ENCODE measurements at places on chromosomes 7 and 10.
A peak's percentile ranks its signal among the peaks of the same experiment; 100 is the strongest.

DNA sequence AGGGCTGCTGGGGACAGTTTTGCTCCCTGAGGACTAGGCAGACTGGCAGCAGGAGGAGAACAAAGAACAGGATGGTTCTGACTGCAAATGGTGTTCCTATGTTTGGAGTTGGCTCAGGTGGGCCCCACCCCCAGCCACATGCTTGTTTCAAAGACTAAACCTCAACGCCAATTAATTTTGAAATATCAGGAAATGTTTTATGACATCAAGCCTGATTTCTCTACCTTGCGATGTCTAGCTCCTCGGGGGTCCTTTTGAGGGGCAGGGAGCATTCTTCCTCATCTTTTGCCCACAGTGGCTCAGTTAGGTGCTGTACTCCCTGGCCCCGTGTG is 4.1 kb upstream of the MYH16 start:
- DNase-seq = no peak

GRCh38 chr7:1902231-1902855 is 232.3 kb downstream of the ELFN1 start:
- no peak for DNase-seq

GRCh38 chr10:22754296-22754695 is 39.9 kb upstream of the PIP4K2A start:
- no peak for DNase-seq

GRCh38 chr10:7817984-7818294 is 366 bp upstream of the TAF3 start:
- no peak for DNase-seq

DNA sequence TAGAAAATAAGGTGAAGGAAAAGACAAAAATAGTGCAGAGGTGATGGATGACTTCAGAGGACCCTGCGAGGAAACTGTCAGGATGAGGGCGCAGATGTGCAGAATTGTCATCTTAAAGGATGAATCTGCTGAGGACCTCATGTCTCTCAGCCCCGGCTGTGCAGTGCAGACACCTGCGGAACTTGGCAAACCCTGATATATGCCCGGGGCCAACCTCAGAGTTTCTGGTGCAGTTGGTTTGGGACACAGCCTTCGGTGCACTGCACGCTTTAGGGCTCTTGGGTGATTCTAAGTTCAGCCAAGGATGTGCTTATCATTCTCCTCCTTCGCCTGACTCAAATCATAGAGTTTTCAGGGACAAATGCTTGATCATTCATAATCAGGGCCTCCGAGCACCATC is 310.1 kb downstream of the TCERG1L start:
- DNase-seq = no peak

DNA sequence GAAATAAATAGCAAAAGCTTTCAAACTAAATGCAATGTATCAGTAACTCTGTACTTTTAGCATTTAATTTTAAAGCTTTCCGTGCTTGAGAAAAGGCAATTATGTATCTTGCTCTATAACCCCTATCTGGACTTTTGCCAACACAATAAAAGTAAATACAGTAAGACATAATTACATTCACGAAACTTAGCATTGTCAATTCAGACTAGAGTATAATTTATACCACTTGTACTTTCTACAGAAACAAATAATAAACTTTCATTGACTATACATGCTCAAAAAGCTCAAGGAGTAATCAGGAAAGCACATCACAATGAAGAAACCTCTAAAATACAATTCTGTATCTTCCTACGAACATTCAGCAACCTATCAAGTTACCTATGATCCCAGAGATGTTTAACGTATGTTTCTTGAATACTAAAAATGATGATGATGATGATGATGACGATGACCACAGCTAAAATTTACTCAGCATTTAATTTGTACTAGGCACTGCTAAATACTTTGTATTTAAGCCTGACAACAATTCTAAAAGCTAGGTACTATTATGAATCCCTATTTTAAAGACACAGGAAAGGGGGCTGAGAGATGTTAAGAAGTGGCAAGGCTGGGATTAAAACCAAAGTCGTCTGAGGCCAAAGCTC is 44.9 kb downstream of the MINDY3 start:
- no peak for DNase-seq

DNA sequence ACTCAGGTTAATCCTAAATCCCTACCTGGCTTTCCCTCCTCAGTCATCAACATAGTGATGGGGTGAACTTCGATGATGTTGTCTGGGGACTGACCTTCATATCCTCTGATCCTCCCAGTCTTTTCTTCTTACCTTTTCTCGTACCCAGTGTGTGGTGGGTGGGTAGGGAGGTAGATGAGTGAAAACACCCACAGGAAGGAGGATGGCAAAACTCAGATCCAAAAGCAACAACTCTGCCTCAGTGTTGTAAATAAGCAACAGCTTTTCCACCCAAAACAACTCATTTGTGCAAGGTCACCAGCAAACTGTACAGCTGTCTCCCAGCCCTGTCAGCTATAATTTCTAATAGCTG is 38.6 kb downstream of the VOPP1 start:
- no peak for DNase-seq

- no peak for DNase-seq
Observed at GRCh38 chr10:18793951-18794350, 134.7 kb downstream of the ARL5B start.

DNA sequence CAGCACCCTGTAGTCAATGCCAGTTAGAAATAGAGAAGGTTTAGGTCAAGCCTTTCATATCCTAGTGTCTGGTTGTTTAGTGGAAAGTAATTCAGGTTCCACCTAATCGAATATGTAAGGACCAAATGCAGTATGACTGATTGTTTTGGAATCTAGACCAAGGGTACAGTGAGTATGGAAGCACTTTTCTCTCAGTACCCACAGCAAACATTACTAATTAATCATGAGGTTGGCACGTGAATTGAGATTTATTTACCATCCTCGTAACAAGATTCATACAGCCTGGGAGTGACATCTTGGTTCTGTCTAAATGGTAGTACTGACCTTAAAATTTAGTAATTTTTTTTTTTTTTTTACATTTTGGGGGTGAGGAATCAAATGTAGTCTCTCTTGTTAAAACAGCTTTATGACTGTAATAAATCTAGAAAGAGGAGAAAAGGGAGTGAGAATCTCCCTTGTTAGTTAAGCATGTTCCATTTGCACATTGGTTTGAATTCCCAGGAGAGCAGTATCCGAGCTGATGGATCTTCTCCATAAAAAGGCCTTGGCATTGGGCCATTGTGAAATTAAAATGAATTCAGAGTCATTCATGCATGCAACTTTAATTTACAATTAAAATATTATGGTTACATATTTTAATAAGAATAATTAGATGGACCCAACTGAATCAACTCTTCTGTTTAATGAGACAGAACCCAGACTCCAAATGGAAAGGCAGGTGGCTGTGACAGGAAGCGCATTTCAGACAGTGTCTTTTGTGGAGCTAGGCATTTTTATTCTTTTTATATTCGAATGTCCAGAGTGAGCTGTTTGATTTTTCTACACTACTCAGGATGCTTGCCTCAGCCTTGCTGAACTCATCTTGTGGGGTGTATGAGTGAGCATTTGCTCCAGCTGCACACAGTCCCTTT is 57.6 kb downstream of the SNX10 start:
- no peak for DNase-seq

DNA sequence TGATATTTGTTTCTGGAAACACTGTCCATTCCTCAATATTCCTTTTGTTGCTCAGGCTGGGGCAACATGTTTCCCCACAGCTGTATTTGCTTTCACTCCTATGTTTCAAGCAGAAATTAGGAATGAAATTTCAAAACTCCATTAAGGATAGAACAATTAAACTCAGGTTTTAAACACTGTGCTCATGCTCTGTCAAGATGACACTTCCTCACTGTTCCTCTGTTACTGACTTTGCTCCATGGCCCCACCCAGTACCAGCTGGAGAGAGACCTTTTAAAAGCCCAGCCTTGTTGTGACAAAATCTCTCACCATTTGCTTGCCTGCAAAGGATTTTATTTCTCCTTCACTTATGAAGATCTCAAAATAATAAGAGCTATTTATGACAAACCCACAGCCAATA is 197.4 kb downstream of the ELMO1 start:
- no peak for DNase-seq

- no peak for DNase-seq
Observed at GRCh38 chr10:17923728-17924127, 28.0 kb upstream of the SLC39A12 start.

GRCh38 chr7:30743371-30744074 is 8.4 kb upstream of the INMT start:
- DNase-seq = no peak

GRCh38 chr7:93146472-93147141 is 1.6 kb downstream of the SAMD9L start:
- DNase-seq = no peak

DNA sequence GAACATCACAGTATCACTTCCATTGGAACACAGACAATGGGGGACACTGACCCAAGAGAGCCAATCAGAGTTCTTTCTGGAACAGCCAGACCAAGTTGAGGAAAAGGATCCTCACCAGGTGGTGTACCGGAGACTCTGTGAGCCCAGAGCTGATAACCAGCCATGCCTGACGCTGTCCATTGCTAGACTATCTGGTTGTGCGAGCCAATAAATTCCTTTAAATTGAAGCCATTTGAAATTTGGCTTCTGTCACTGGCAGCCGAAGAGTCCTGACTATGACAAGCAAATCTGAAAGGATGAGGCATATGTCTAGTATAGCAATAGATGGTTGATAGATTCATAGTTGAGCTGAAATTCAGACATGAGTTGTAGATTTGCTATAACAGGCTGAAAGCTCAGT is 3.1 kb upstream of the LHPP start:
- DNase-seq = no peak

DNA sequence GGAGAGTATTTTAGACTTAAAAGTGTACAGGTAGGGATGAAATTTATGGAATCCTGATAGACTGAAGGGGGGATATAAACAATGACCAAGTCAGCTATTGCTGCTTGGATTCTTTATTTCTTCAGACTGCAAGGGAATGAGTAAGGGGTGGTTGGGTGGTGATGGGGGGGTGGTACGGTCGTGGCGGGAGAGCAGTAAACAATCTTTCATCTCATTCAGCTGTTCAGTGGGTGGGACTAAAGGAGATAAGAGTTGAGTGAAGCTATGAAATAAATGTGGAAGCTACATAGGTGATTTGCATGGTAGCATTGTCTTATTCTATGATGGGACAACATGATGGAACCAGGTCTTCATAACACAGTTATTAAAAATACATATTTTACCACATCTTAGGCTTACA is 1.8 kb downstream of the SEPTIN7 start:
- peak; percentile 12 for DNase-seq

- DNase-seq = no peak
Observed at GRCh38 chr10:93445097-93445960, 36.8 kb downstream of the MYOF start.

DNA sequence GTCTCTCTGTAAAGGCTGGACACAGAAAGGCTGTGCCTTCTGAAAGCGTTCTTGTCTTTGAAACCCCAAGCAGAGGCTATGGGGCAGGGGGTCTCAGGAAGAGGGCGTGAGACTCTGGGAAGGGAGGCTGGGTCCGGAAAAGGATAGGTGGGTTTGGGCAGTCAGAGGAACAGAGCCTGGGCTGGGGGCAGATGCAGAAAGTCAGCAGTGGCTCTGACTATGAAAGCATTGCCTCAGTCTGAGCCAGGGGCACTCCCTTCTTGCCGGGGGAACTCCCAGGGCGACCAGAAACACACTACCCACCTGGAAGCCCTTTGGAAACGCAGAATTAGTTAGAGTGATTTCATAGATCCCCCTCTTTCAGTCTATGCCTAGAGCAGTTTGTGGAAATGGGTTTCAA is 72.0 kb downstream of the VWA2 start:
- no peak for DNase-seq

- no peak for DNase-seq
Observed at GRCh38 chr10:110074298-110074697, 66.5 kb downstream of the ADD3 start.

- no peak for DNase-seq
Observed at GRCh38 chr7:155192961-155193640, 104.6 kb upstream of the INSIG1 start.

- DNase-seq = no peak
Observed at GRCh38 chr10:91601212-91601611, 31.7 kb downstream of the PPP1R3C start.

GRCh38 chr7:125347269-125347668 is 417.6 kb upstream of the POT1 start:
- no peak for DNase-seq

DNA sequence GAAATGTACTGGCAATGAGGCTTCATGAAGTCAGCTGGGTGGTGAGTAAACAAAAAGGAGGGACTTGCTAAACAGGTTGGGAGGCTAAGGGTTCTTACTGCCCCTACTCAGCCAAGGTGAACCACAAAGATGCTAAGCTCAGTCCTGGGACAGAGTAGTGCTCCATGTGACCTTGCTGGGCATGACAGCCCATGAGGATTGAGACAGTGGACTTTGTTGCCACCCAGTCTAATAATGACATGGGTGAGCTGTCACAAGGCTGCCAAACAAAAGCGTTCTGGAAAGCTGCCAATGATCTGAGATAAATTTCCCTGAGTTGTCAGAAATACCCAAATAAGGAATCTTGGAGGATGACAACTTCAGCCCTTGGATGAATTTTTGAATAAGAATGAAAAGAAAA is 75.2 kb downstream of the CLEC2L start:
- no peak for DNase-seq

DNA sequence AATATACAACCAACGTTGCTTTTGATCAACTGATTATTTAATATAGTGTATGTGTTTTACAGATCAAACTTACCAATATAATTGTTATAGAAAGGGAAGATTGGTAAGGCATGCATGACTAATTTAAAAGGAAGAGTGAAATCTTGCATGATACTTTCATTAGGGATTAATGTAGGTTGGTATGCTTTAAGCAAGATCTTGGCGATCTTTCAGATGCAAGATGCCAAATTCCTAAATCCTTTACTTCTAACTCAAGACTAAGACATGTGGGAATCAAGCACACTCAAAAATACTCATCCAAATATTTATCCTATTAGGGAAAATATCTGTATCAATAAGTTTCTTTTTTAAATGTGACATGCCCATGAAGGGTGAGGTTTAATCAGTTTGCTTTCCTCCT is 321.4 kb upstream of the MEOX2 start:
- no peak for DNase-seq

- DNase-seq = no peak
Observed at GRCh38 chr10:10605551-10606081, 412.1 kb upstream of the CELF2 start.

DNA sequence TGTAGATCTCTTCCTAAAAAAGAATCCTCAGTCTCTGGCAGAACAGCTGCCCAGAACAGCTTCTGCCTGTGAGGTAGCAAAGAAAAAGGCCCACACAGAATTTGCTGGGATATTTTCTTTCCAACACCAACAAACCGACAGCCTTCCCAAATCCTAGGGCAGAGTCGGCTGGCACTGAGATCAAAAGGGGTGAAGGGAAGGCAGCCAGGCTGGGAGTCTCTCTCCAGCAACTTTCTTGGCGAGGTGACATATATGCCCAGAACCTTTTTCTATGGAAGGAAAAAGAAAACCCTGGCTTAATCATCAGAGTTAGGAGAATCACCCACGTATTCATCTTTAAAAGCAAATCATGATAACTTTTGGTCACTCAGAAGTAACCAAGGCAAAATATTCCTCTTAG is 279.6 kb downstream of the DNAJB6 start:
- DNase-seq = no peak

GRCh38 chr10:122078326-122078725 is 89.4 kb downstream of the TACC2 start:
- DNase-seq = no peak

- no peak for DNase-seq
Observed at GRCh38 chr7:155935005-155935557, 122.8 kb upstream of the SHH start.

Measured in stimulated activated naive CD8-positive, alpha-beta T cell treated with anti-CD3 and anti-CD28 coated beads, Interleukin-15, Interleukin-2, amounts not matched to agents 100 U/mL and 50 U/mL, for 24 hours (primary cell).